ENCODE measurements at places on chromosomes 7 and 10. TPM values are rescaled to one million over a fixed set of nuclear protein-coding genes. Genes with fewer than 3 reads are reported as not detected.

Gene TMEM229A
- not detected for total RNA-seq

Gene SPRN
- not detected for total RNA-seq

Gene ZNF107
- total RNA-seq, result 20.0 TPM

Gene CNPY1
- not detected for total RNA-seq

Gene CARD11
- total RNA-seq, result 163 TPM

Gene DIP2C
- 0.70 TPM for total RNA-seq

Gene INTS1
- 87.5 TPM for total RNA-seq

Gene CRYGN
- 0.35 TPM for total RNA-seq

Gene NEURL1
- total RNA-seq, result 0.98 TPM

Gene WNT16
- total RNA-seq, result not detected

Gene ZNF518A
- 16.0 TPM for total RNA-seq

Gene OGDH
- total RNA-seq, result 164 TPM

Gene PON1
- not detected for total RNA-seq

Gene OR2A12
- not detected for total RNA-seq

Gene ATG9B
- total RNA-seq, result 8.6 TPM

Gene FFAR4
- not detected for total RNA-seq

Gene UPK3B
- 0.83 TPM for total RNA-seq

Gene OPN4
- total RNA-seq, result not detected

Gene ELN
- total RNA-seq, result not detected

Gene PPP3CB
- 53.4 TPM for total RNA-seq

Gene EN2
- total RNA-seq, result not detected

Gene FRG2B
- not detected for total RNA-seq

Gene PTF1A
- total RNA-seq, result not detected

Gene PRSS1
- not detected for total RNA-seq

Gene NANOS1
- total RNA-seq, result 0.40 TPM

Gene C10orf67
- total RNA-seq, result not detected

Gene SNX10
- total RNA-seq, result 45.7 TPM

Gene SLC16A9
- 0.58 TPM for total RNA-seq

Gene OR2A42
- not detected for total RNA-seq

Gene RNF133
- not detected for total RNA-seq

Data from activated CD4-positive, alpha-beta memory T cell treated with anti-CD3 and anti-CD28 coated beads, Interleukin-2, amount 10 ng/mL, durations not matched to agents 7 days and 5 days (primary cell).